ENCODE measurements at places on chromosomes 6 and 20.

GRCh38 chr20:63354636-63355350, 6.4 kb downstream of the CHRNA4 start:
- no peak for DNase-seq

DNA sequence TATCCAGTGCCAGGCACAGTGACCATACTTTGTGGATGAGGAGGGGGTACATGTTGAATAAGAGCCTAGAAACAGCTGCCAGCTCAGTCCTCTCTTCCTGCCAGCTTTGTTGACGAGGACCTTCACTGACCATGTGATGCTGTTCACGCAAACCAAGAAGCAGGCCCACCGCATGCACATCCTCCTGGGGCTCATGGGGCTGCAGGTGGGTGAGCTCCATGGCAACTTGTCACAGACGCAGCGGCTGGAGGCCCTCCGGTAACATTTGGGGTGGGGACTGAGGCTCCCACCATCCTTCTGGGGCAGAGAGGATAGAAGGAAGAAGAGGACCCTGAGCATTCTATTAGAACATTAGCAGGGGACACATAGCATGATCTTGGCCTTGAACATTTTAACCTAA, 15.6 kb downstream of the DDX27 start:
- no peak for DNase-seq

DNA sequence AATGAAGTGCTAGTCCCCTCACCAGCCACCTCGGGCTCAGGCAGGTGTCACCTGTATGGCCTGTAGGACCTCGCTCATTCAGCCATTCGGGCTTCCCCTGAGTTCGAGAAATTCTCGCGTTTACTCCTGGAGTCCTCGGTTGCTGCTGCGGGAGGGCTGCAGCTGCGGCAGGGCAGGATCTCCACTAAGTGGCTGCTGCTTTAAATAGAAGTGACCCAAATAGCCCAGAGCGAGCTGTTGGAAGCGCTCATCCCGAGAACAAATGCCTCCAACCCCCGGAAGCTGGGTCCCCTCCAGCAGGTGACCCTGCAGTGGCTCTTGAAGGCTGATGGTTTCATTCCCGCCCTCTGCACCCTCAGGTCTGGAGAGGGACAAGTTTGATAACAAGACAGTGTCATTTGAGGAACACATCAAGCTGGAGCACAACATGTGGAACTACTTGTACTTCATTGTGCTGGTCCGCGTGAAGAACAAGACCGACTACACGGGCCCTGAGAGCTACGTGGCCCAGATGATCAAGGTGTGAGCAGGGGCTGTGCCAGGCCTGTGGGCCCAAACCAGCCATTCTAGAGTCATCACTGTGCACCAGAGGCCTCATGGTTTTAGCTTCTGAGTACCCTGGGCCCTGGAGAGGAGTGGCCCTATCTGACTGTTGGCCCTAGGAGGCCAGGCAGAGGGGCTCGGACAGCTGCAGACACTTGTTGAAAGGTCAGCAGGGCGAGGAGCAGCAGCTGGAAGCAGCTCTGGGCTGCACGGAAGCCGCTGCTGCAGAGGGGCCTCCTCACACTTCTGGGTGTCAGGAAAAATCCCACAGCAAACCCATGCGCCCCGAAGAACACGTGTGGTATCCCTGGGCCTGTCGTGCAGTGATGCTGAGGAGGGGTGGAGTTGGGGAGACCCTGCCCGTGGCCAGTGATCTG, 18.1 kb downstream of the UQCC2 start:
- no peak for DNase-seq

GRCh38 chr6:115396112-115396906, 664.4 kb downstream of the FRK start:
- no peak for DNase-seq

- DNase-seq: no peak
These were observed 64.6 kb downstream of the SYNE1 start for GRCh38 chr6:152572338-152573088.

DNA sequence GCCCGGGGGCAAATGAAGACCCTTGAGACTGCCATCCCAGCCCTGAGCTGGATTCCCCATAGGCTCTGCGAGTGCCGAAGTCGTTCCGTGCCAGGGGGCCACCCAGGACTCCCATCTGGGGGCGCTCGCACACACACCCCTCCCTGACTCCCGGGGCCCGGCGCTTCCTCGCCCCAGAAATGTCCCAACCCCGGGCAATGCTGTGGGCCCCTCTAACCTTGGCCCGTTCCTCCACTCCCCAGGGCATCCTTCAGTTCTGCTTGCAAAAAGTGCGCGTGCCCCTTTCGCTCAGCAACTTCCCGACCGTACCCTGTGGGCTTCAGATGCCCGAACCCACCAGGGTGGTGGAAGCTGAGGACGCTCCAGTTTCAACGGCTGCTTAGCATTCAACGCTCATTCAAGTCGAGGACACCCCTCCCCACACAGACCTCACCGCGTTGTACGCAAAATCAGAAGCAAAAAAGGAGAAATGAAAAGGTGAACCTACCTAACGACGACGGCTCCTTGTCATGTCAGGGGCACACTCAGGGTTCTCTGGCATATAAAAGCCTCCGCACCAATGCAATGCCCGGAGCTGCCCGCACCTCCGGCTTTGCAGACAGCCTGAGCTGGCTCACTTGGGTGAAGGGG, 25.3 kb downstream of the RIPOR2 start:
- no peak for DNase-seq

- DNase-seq: no peak
These were observed 8.5 kb downstream of the TPD52L2 start for GRCh38 chr20:63873477-63873971.

DNA sequence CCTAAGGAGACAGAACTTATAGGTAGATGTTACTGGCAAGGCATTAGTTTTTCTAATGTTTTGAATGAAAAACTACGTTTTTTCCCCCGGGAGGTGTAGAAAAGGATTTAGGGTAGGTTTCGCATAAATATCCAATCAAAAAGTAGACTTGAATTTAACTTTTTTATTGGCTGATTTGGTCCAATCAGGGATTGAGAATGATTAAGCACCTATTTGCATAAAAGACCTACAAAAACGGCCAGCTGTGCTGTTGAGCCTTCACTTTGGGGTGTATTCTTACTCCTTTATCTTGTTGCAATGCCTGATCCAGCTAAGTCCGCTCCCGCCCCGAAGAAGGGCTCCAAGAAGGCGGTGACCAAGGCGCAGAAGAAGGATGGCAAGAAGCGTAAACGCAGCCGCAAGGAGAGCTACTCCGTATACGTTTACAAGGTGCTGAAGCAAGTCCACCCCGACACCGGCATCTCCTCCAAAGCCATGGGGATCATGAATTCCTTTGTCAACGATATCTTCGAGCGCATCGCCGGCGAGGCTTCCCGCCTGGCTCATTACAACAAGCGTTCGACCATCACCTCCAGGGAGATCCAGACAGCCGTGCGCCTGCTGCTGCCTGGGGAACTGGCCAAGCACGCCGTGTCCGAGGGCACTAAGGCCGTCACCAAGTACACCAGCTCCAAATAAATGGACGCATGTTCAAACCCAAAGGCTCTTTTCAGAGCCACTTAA, 113.5 kb upstream of the BTN3A2 start:
- DNase-seq: peak; percentile 85
